Activated CD4-positive, alpha-beta T cell treated with anti-CD3 and anti-CD28 coated beads, Interleukin-2, amount 10 ng/mL, durations not matched to agents 24 days and 14 days (primary cell): ENCODE measurements at places on chromosomes 7 and 10. TPM values are rescaled to one million over a fixed set of nuclear protein-coding genes. Genes with fewer than 3 reads are reported as not detected.
A peak's percentile ranks its signal among the peaks of the same experiment; 100 is the strongest.

Gene DCLRE1C
- 17.5 and 21.0 TPM in 2 replicates for total RNA-seq

Gene ADD3
- 28.4 and 28.9 TPM in 2 replicates for total RNA-seq

Gene SUN3
- not detected in 2 replicates for total RNA-seq

Gene FAM3C
- 77.5 and 80.2 TPM in 2 replicates for total RNA-seq

Gene EPO
- total RNA-seq = 0.40 TPM in 1 of 2 replicates, not detected in the other

Gene BLNK
- total RNA-seq = not detected in 2 replicates

Gene ZNF775
- total RNA-seq = 4.2 and 5.5 TPM in 2 replicates

GRCh38 chr7:76342222-76342621 is 16.6 kb downstream of the YWHAG start:
- peaks cover 74% of the 10 kb centered on the region for H3K36me3 ChIP-seq
- peak overlapping the region; percentile 61 for H3K27ac ChIP-seq
- DNase-seq = no peak
- H3K27me3 ChIP-seq = no peaks in the 10 kb centered on the region
- H3K4me1 ChIP-seq = peaks cover 59% of the 10 kb centered on the region
- H3K4me3 ChIP-seq = no peak overlapping the region

DNA sequence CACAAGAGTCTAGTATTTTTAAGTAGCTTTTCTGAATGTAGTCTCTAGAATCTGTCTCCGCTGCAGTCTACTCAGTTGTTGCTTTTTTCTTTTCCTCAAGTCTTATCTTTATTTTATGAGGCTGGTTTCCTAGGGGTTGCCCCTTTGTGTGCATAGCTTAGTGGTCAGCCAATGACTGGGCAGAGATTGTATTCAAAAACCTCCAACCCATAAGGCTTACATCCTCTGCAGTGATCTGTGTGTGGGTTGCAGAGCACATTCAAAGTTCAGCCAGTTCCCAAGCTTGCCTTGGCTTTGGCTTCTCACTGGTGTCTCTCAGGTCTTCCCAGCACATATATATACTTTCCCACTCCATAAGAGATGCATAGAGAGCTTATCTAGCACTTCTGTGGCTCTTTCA is 160.0 kb upstream of the TCF7L2 start:
- DNase-seq = no peak
- H3K4me1 ChIP-seq = no peaks in the 10 kb centered on the region
- H3K36me3 ChIP-seq = no peaks in the 10 kb centered on the region
- no peak overlapping the region for H3K4me3 ChIP-seq
- no peaks in the 10 kb centered on the region for H3K27me3 ChIP-seq

- DNase-seq = no peak
- H3K27ac ChIP-seq = peak overlapping the region; percentile 99
- H3K36me3 ChIP-seq = peaks cover 33% of the 10 kb centered on the region
- peaks cover 2% of the 10 kb centered on the region for H3K27me3 ChIP-seq
- H3K4me1 ChIP-seq = peaks cover 73% of the 10 kb centered on the region
- H3K4me3 ChIP-seq = peak overlapping the region; percentile 70
Measured at GRCh38 chr7:55532150-55532917, 40.0 kb downstream of the VOPP1 start.

DNA sequence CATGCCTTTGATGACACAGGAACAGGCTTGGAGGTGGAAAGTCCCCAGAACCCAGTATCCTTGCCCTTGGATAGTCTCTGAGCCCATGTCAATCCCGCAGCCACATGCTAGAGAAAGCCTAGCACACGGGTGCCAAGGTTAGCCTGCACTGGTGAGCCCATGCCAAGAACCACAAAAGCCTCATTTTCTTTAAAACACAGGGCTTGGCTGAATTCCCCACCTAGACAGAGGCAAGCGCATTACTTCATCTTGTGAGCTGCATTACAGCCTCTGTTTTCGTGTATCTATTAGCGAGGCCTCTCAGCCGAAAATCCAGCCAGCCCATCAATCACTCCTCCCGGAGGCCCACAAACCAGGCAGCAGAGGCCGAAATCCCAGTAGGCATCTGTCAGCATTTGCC is 314.9 kb upstream of the AUTS2 start:
- no peaks in the 10 kb centered on the region for H3K27me3 ChIP-seq
- H3K4me1 ChIP-seq = no peaks in the 10 kb centered on the region
- H3K27ac ChIP-seq = no peak overlapping the region
- DNase-seq = no peak
- no peak overlapping the region for H3K4me3 ChIP-seq
- H3K36me3 ChIP-seq = no peaks in the 10 kb centered on the region

GRCh38 chr7:150959739-150960734 is 18.1 kb downstream of the KCNH2 start:
- H3K27me3 ChIP-seq = peaks cover 40% of the 10 kb centered on the region
- H3K27ac ChIP-seq = no peak overlapping the region
- H3K36me3 ChIP-seq = no peaks in the 10 kb centered on the region
- no peak overlapping the region for H3K4me3 ChIP-seq

DNA sequence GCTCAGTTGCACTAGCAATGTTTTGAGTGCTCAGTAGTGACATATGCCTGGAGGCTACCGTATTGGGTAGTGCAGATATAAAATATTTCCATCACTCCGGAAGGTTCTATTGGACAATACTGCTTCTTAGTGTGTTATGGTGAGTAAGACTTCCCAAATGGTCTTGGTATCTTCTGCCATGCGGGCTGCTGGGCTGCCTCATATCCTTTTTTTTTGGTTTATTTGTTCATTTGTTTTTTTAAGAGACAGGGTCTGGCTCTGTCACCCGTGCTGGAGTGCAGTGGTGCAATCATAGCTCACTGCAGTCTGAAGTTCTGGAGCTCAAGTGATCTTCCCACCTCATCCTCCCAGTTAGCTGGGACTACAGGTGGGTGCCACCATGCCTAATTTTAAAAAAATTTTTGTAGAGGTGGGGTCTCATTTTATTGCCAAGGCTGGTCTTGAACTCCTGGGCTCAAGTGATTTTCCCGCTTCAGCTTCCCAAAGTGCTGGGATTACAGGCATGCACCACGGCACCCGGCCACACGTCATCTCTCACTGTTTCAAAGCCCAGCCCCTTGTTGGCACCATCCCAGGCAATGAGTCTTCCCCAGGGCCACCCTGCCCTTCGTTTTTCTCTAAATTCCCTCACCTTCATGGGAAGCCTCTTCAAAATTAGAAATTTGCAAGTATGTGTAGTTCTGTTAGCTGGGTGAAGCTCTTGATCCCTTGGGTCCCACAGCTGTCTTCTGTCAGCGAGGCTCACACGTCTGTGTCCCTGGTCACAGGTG is 111.0 kb upstream of the KLF14 start:
- no peak for DNase-seq
- H3K27me3 ChIP-seq = peaks cover 3% of the 10 kb centered on the region
- H3K27ac ChIP-seq = no peak overlapping the region
- no peak overlapping the region for H3K4me3 ChIP-seq
- H3K4me1 ChIP-seq = peaks cover 7% of the 10 kb centered on the region
- H3K36me3 ChIP-seq = no peaks in the 10 kb centered on the region

- peaks cover 35% of the 10 kb centered on the region for H3K4me1 ChIP-seq
- H3K4me3 ChIP-seq = no peak overlapping the region
- DNase-seq = no peak
- H3K27ac ChIP-seq = no peak overlapping the region
- H3K27me3 ChIP-seq = no peaks in the 10 kb centered on the region
Measured at GRCh38 chr10:80515941-80516340, 21.8 kb upstream of the SH2D4B start.

GRCh38 chr7:71752171-71752935 is 620.4 kb downstream of the GALNT17 start:
- H3K36me3 ChIP-seq = no peaks in the 10 kb centered on the region
- no peaks in the 10 kb centered on the region for H3K4me1 ChIP-seq
- H3K27me3 ChIP-seq = no peaks in the 10 kb centered on the region
- no peak overlapping the region for H3K27ac ChIP-seq

DNA sequence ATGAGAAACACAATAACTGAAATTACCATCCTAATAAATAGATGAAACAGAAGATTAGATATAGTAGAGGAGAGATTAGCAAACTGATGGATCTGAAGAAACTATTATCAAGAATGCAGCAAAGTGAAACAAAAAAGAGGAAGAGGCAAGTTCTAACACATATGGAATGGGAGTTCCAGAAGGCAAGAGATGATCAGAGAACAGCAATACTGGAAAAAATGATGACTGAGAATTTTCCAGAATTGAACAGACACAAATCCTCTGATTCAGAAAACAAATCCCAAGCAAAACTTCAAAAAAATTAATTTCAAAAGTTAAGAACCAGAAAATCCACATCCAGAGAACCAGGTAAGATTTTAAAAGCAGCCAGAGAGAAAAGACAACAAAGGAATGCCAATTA is 20.2 kb upstream of the CYREN start:
- no peak for DNase-seq
- H3K27me3 ChIP-seq = no peaks in the 10 kb centered on the region
- H3K4me1 ChIP-seq = peaks cover 5% of the 10 kb centered on the region
- peaks cover 55% of the 10 kb centered on the region for H3K36me3 ChIP-seq
- H3K27ac ChIP-seq = no peak overlapping the region
- H3K4me3 ChIP-seq = no peak overlapping the region

GRCh38 chr7:132906193-132906835 is 175.6 kb downstream of the CHCHD3 start:
- H3K4me3 ChIP-seq = no peak overlapping the region
- DNase-seq = no peak
- peaks cover 2% of the 10 kb centered on the region for H3K4me1 ChIP-seq
- no peaks in the 10 kb centered on the region for H3K27me3 ChIP-seq
- H3K27ac ChIP-seq = no peak overlapping the region

DNA sequence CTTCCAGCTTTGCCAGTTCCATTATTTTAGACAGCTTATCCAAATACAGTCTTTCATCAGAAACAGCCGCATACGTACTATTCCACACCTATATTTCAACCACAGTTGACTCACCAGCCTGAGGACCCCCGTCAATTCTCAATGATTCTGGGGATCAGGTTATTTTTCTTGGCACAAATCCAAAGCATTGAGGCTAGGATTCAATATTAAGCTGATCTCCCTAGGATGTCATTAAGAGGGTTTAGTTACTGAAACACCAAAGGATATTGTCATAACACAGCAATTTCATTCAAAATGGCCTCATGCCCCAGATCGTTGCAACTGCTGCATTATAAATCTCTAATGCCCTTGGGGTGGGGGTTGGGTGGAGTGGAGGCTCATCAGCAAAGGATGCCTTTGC is 214.6 kb downstream of the PTEN start:
- H3K36me3 ChIP-seq = no peaks in the 10 kb centered on the region
- no peak for DNase-seq
- H3K27me3 ChIP-seq = peaks cover 41% of the 10 kb centered on the region
- peaks cover 5% of the 10 kb centered on the region for H3K4me1 ChIP-seq

- H3K27ac ChIP-seq = no peak overlapping the region
- H3K4me3 ChIP-seq = no peak overlapping the region
- H3K27me3 ChIP-seq = peaks cover 11% of the 10 kb centered on the region
- no peak for DNase-seq
- H3K4me1 ChIP-seq = no peaks in the 10 kb centered on the region
Measured at GRCh38 chr10:69434169-69434568, 17.1 kb upstream of the TSPAN15 start.

GRCh38 chr7:3942276-3942675 is 641.2 kb downstream of the SDK1 start:
- no peak overlapping the region for H3K4me3 ChIP-seq
- H3K36me3 ChIP-seq = no peaks in the 10 kb centered on the region
- no peak overlapping the region for H3K27ac ChIP-seq
- no peak for DNase-seq
- no peaks in the 10 kb centered on the region for H3K27me3 ChIP-seq

DNA sequence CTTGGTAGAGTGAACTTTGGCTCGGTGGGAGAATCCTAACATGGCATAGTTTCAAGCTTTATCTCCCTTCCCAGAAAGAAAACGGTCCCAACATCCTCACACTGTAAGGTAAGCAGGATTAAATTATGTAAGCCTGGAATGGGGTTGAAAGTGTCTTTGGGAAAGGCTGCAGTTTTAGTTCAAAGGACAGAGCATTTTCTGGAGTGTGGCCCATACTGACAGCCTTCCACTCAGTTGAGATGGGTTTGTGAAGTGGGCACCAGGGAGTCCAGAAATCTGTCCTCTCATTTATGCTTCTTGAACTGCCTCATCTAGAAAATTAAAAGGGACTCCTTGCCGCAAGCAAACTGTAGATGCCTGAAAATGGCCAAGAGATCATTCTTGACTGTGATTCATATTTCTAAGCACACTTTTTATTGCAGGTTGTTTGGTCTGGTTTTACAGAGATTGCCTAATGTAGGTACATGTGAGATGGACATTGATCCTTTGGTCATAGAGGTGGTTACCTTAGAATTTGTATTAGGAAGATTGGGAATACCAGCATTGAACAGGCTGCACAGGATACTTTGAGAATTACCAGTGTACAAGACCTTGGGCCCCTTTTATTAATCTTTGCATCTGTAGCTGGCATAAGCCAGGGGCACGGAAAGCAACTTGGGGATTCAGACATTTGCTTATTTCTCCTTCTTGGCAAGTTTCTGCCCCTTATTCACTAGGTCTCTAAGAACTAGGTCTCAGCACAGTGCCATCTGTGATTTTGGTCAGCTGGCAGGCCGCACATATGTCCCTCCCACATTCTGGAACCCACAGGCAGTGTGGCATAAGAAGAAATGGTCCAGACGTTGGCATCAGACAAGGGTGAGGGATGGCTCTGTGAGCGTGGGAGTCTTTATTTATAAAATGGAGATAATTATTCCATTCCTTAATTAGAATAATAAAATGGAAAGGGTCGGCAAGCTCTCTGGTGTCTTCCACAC is 125.9 kb downstream of the GLCCI1 start:
- no peaks in the 10 kb centered on the region for H3K4me1 ChIP-seq
- no peak overlapping the region for H3K4me3 ChIP-seq
- no peaks in the 10 kb centered on the region for H3K27me3 ChIP-seq
- H3K27ac ChIP-seq = no peak overlapping the region
- peak; percentile 14 for DNase-seq

- no peak for DNase-seq
- H3K27ac ChIP-seq = no peak overlapping the region
- no peak overlapping the region for H3K4me3 ChIP-seq
Measured at GRCh38 chr7:65746398-65746669, 126.5 kb upstream of the VKORC1L1 start.

- no peak for DNase-seq
- H3K27ac ChIP-seq = no peak overlapping the region
- no peaks in the 10 kb centered on the region for H3K36me3 ChIP-seq
- peaks cover 19% of the 10 kb centered on the region for H3K27me3 ChIP-seq
- H3K4me3 ChIP-seq = no peak overlapping the region
- no peaks in the 10 kb centered on the region for H3K4me1 ChIP-seq
Measured at GRCh38 chr7:106952001-106952657, 87.0 kb downstream of the PIK3CG start.

DNA sequence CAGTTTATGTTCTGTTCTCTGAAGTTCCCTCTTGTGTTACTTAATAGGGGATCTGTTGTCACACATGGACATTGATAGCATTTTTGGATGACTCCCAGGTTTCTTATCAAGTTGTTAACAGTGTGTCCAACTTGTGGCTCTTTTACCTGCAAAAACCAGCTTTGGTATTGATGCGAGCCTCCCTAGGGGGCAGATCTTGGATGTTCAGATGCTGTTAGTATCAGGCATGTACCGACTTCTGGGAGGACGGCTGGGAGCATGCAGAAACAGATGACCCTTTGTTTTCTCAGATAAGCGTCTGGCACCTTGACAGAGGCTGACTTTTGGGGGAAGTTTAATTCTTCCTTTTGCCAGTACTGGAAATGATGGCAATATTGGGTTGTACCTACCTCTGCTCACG is 2.2 kb downstream of the PLPP4 start:
- no peak overlapping the region for H3K4me3 ChIP-seq
- DNase-seq = peak; percentile 10
- H3K27ac ChIP-seq = no peak overlapping the region
- no peaks in the 10 kb centered on the region for H3K4me1 ChIP-seq
- no peaks in the 10 kb centered on the region for H3K36me3 ChIP-seq

GRCh38 chr10:74810087-74810486 is 16.3 kb upstream of the KAT6B start:
- H3K27ac ChIP-seq = no peak overlapping the region
- DNase-seq = no peak
- H3K27me3 ChIP-seq = no peaks in the 10 kb centered on the region
- H3K4me3 ChIP-seq = no peak overlapping the region
